ENCODE measurements at places on chromosomes 5 and 9.

DNA sequence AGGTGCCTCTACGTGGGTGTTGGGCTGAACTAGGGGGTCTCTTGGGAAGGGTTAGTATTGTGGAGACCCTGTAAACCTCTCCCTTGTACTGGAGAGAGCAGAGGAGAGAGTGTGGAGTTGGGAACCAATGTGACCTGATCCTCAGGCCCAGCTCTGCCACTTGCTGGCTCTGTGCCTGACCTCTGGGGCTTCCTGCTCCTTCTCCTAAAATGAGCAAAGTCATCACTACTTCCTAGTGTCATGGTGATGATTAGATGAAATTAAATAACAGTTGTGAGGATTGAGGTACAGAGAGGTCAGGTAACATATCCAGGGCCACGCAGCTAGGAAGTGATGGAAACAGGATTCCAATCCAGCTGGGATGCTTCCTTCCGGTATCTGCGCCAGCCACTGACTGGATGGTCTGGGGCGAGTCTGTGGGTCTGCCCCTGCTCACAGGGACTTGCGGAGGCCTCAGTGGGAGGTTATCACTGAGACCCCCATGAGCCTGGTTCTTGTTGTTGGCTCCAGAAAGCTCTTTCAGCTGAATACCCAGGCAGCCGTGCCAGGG lies 9.2 kb downstream of the GALNT10 start:
- no peak for DNase-seq

GRCh38 chr5:112333331-112333781 lies 85.7 kb downstream of the EPB41L4A start:
- DNase-seq = no peak

GRCh38 chr5:25416960-25417359 lies 772.2 kb upstream of the CDH10 start:
- no peak for DNase-seq

GRCh38 chr5:170248172-170248930 lies 15.6 kb downstream of the C5orf58 start:
- no peak for DNase-seq

- no peak for DNase-seq
Measured at GRCh38 chr5:65059681-65060598, 291.2 kb downstream of the CWC27 start.

DNA sequence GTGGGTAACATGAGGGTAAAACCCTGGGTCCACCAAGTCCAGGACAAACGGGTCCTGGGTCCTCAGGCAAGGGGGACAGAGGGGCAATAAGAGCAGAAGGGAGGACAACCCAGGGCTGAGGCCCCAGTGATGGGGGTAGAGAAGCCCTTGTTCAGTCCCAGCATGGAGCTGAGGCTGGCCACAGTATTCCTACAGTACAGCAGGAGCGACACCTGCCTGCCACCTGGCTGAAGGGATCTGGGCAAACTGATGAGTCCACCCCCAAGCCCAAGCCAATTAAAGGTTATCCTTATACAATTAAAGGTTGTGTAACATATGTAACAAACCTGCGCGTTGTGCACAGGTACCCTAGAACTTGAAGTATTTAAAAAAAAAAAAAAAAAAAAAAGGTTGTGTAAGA lies 97.7 kb upstream of the LRRTM2 start:
- DNase-seq = no peak

DNA sequence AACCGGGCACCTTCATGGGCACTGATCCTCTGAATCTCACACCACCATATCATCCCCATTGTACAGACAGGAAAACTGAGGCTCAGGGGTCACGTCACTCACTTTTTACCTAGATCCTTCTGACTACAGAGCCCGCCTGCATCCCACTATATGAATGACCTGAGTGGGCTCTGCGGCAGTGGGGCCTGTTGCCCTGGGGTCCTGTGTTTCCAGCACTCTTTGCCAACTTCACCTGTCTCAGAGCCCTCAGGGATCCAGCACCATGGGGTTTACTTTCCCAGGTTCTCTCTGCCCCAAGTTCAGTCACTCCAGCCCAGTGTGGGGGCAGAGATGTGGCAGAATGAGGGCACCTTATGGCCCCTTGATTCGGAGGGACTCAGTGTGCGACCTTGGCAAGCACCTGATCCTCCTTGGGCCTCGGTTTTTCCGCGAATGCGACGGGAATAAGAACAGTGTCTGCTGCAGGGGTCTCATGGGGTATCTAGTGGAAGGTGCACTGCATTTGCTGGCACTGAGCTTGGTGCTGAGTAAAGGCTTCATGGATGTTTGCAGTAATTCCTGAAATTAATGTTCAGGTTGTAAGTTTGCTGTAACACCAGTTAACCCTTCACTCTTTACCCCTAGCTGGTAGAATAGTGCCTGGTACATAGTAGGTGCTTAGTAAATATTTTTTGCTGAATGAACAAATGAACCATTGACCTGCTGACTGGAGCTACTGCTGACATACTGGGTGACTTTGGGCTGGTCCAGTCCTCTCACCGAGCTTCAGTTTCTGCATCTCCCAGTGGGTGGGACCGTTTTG lies 47.1 kb upstream of the BOD1 start:
- DNase-seq = no peak

DNA sequence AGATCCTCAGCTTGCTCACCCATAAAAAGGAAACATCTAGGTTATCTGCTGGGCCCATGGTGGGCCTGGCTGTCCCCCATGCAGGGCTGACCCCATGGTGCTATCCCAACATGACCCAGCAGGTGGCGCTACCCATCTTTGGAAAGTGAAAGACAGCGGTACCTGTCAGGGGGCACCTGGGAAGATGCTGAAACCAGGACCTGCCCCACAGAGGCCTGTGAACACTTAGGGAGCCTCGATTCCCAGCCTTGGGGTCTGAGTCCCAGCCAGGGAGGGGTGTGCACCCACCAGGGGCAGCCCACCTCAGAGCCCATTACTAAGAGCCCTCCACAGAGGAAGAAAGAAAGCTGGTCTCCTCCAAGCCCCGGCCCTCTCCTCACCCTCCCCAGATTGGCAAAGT lies 46.6 kb upstream of the IPPK start:
- peak; percentile 83 for DNase-seq

- no peak for DNase-seq
Measured at GRCh38 chr9:113310538-113310937, 7.4 kb upstream of the RNF183 start.

GRCh38 chr9:85713897-85714296 lies 27.9 kb downstream of the AGTPBP1 start:
- no peak for DNase-seq
